ENCODE measurements at places on chromosomes 6 and 20.

- no peak for DNase-seq
Observed at GRCh38 chr6:127192911-127193541, 73.6 kb upstream of the RNF146 start.

DNA sequence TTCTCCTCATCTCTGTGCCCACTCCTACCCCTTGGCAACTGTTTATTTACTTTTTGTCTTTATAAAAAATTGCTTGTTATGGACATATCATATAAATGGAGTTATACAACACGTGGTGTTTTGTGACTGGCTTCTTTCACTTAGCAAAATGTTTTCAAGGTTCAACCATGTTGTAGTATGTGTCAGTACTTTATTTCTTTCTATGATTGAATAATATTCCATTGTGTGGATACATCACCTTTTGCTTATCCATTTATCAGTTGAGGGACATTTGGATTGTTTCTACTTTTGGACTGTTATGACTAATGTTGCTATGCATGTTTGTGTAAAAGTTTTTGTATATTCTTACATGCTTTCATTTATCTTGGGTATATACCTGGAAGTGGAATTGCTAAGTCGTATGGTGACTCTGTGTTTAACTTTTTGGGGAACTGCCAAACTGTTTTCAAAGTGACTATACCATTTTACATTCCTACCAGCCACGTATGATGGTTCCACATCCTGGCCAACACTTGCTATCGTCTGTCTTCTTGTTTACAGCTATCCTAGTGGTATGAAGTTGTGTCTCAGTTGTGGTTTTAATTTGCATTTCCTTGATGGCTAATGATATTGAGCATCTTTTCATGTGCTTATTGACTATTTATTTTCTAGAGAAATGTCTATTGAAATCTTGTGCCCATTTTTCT, 84.4 kb downstream of the SLX4IP start:
- peak; percentile 20 for DNase-seq

DNA sequence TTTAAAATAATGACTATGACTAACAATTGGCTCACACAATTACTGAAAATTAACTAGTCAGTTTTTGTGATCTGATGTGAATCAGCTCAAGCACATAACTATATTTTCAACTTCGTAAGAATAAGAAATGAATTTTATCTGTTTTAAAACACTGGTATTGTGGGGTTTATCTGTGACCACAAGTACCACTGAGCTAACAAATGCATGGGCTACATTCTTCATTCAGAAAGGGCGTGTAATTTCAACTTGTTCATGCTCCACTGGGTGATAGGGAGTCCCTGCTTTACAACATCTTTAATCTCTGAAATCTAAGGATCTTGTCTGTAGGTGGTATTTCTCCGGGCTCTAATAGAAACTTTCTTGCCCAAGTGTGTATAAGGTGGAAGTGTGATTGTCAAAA, 1311.5 kb upstream of the GJE1 start:
- peak; percentile 20 for DNase-seq

GRCh38 chr6:169850154-169850553, 98.7 kb downstream of the ERMARD start:
- no peak for DNase-seq

DNA sequence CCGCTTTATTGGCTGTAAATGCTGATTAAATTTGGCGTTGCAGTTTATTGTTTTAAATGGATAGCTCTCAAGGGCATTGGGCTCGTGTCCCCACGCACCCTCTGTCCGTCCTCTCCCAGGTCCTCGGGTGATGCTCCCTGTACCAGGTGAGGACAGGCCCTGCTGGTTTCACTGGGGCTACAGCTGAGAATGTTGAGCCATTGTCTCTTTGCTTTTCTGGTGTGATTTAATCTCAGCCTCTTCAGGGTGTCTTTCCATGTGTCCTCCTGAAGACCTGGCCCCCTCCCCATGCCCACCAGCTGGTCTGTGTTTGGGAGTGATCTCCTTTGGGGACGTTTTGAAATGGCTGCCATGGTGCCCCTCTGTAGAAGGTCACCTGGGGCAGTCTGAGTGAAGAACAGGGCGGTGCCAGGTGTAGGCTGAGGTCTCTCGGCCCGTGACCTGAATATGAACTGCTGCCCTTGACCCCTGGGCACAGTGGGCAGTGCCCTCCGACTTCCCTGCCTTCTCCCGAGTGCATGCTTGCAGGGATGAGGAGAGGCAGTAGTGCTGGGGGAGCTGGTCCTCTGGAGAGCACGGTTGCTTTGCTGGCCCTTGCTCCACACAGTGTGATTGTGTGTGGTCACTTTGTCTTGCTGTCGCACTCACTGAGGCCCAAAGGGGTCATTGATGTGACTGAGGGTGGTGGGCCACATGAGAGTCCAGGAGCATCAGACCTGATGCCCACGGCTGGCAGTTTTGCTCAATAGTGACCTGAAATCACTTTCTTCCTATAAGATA, 12.4 kb upstream of the C20orf204 start:
- DNase-seq: no peak

GRCh38 chr6:101263596-101263995, 129.9 kb upstream of the GRIK2 start:
- DNase-seq: no peak

GRCh38 chr6:83867043-83867442, 7.6 kb downstream of the CYB5R4 start:
- DNase-seq: no peak

DNA sequence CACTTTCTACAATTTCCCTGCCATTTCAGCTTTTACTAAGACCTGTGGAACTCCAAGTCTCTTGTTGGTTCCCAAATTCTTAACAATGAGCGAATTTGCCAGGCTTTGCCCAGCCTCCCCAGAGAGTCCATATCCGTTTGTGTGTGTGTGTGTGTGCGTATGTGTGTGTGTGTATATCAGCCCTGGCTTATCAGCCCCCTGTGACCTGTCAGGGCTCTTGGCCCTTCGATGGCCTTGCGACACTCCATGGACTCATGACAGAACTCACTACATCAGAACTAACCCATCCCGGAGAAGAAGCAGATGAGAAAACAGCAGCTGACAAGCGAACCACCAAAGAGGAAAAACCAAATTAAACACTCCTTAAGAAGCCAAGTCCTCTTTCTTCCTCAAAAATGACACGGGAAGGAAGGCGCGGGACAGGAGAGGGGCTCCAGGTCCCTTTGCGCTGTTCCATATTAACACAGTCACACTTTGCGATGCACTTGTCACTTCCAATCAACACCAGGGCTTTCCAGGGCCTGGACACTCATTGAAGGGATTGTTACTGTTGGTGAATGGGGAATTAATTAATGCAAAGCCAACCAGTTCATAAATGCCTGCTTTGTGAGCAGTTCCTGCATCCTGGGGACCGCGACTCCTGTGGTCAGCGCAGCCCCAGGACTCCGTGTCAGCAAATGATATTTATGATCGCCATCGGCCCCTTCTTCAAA, 524.0 kb downstream of the CD83 start:
- DNase-seq: no peak

DNA sequence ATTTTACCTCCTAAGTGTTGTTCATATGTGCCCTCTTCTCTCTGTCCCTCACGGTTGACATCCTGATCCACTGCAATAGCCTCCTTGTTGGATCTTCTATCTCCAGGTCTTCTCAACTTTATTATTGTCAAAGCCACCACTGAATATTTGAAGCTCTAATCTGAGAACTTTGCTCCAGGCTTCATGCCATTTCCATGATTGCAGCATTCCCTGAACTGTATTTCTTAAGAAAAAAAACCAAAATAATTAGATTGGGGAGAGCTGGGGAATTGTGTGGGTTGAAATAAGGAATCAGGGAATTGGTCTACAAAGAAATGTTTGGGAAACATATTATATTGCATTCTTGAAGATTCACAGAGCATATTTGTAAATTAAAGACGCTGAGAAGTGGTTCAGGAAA, 2.5 kb upstream of the STX7 start:
- no peak for DNase-seq

DNA sequence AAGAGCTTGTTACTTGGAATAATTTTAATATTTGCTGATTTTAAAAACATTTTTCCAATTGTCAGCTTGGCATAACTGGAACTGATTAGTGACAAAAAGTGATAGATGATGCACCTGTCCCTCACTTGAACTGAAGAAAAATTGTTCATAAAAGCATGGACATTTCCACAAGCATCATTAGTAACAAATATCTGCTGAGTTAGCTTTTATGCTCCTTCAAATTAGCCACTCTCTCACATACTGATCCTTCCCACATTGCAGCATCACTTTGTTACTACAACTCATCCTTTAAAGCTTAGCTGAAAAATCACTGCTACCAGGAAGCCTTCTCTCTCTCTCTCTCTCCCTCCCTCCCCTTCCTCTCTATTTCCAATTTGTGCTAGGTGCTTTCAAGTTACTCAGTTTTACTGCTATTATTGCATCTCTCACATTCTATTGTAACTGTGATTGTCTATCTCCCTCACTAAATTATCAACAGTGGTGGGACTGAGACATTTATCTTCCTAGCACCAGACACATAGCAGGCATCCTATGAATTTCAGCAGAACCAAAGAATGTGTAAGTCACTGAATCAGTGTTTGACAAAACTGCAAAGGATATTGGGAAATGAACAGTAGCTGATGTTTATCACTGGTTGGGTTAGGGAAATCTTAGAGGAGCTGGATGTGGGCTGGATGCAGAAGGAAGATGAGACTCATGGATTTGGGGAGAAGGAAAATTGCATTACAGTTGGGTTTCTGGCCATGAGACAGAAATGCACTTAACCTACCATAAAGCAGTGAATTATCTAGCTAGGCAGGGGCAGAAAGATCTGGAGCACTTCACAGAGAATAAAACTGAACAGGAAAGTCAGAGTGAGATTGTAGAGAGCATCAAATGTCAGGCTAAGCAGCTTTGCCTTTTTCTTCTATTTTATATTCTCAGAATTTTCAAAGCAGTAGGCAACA, 128.4 kb upstream of the PLN start:
- no peak for DNase-seq

Data from hematopoietic multipotent progenitor cell treated with erythropoietin and hydrocortisone succinate and interleukin-3 and kit ligand, for 8 days (in vitro differentiated cells).